Suppressor macrophage treated with lipopolysaccharide for 4 hours (primary cell): ENCODE measurements at places on chromosomes 12 and 14.
A peak's percentile ranks its signal among the peaks of the same experiment; 100 is the strongest.

DNA sequence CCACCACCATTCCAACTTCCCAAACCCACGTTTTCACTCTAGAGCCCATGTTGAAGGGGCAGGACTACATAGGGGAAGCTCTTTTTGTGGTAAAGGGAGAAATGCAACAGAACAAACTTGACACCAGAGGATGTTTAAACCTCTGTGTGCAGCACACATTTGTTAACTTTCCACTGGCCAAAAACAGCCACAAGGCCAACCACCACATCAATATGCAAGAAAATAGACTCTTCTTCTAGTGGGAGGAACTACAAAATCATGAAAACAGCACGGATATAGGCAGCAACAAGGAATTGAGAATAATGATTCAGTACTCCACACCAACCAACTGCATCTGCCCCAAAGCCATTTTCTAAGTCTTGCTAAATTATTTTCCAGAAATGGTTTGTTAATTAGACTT lies 66.3 kb upstream of the CEP83 start:
- DNase-seq = peak; percentile 7

DNA sequence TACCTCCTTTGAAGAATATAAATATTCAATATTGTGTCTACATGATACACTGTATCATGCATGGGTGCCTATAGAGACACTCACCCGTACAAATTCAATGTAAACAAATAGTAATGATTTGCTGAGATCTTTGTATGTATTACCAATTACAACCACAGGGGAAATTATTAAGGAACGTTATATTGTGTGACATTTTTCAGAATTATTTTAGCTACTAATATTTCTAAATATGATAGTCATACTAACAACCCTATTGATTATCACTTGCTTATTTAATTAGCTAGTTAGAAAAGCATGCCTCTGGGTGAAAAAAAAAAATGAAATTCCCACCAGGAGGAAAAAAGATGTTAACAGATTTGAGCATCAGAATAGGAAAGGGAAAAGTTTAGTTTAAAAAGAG lies 2.1 kb downstream of the SOX5 start:
- no peak for DNase-seq

- peak; percentile 61 for DNase-seq
Measured at GRCh38 chr12:13197526-13198143, 1.1 kb downstream of the EMP1 start.

DNA sequence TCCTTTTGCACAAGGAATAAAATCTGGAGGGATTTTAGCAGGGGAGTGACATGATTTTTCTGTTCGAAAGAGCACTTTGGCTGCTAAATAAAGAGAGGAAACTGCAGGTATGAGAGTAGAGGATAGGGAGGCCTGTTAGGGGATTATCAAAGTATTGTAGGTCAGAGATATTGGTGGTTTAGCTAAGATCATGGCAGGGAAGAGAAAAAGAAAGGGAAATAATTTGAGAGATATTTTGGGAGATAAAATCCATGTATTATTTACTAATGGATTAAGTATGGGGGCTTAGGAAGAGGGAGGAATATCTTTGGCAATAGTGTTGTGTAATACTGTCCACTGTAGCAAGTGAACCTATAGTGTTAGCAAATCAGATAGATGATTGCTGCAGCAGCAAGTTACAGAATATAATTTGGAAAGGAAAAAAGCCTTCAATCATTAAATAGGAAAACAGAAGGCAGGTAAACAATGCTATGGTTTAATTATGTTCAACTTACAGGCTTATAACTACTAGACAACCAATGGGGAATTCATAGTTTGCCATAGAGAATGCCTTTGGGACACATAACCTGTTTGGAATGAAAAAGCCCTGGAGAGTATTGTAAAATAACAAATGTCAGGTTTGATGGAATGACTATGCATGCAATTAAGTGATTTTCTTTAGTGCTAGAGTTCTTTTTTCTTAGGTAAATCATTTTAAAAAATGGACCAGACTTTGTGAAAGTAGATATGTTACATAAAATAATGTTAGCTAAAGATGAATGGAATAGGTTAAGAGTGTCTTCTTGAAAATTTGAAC lies 50.5 kb downstream of the ADIPOR2 start:
- no peak for DNase-seq

GRCh38 chr12:62998454-62998853 lies 63.5 kb upstream of the PPM1H start:
- DNase-seq = no peak

DNA sequence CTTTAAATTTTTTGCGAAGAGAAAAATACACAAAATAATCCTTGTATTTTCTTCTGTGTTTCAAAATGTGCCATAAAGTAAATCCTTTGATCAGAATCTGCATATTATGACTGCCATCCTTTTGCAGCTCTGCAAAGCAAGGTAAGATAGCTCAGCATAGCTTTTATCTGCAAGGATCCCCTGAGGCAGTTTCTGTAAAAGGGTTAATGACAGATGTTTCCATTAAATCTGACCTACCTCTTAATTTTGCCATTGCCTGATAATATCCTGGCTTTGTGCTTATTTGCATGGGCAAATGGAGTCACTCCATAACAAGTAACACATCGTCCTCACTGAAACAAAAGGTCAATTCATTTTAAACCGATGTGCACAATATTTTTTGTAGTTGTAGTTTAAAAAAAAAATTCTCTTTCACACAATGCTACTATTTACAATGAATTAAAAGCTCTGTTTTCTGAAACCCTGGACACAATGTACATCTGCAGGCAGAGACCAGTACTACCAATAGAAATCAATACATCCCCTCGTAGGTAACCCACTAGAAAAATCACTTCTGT lies 108.5 kb upstream of the SOX5 start:
- no peak for DNase-seq

DNA sequence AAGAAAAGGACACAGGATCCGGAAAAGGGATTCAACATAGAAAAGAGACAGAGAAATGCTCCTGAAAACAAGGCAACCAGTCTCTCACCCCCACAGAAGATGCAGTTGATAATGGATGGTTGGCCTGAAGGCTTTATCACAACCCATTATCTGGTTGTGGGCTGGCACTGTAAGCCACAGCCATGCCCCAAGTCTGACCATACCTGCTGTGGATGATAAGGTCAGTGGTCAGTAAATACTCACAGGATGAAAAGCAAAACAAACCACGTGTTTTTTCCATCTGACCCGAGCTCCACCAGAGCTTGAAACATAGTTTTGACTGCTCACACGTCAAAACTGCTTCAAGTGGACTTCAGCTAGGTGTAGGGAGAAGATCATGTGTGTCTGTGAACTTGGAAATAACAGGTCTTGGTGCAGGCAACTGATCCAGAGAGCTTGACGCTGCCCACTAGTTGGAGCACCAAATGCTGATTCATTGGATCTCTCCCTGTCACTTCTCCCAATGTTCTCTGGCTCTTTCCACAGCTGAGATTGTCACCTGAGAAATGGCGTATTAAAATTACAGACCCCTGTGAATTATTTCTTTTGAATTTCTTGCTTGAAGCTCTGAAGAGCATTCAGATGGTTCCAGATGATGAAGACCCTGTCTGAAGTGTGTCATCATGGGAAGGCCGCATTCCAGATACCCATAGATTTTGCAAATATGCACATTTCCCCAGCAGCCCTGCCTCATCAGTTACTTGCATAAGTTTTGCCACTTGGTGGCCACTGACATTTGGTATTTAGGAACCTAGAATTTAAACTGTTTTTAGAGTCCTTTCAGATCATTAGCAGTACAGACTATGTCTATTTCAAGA lies 8.5 kb downstream of the TMEM233 start:
- DNase-seq = no peak

DNA sequence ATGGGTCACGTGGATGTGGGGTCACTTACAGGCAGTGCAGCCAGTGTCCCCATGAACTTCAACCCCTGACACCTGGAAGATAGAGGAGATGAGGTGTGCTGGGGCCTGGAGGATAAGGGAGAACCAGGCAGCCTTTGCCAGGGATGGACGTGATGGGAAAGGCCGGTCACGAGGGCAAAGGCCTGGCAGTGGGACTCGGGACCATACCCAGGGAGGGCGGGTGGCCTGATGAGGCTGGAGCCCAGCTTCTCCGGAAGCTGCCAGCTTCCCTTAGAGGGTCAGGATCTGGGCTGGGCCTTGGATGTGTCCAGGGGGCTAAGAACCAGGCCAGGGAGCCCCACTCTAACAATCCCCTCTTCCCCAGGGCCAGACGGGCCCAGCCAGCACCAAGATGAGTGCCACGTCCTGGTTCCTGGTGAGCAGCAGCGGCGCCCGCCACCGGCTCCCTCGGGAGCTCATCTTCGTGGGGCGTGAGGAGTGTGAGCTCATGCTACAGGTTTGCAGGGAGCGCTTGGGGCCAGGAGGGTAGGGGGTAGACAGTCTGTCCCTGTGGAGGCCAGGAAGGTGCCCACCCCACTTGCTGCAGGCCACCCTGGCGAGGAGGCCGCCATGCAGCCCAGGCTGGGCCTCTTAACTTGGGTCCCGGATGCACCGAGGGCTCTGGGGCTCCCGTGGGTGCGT lies 3.1 kb downstream of the CEP170B start:
- no peak for DNase-seq

DNA sequence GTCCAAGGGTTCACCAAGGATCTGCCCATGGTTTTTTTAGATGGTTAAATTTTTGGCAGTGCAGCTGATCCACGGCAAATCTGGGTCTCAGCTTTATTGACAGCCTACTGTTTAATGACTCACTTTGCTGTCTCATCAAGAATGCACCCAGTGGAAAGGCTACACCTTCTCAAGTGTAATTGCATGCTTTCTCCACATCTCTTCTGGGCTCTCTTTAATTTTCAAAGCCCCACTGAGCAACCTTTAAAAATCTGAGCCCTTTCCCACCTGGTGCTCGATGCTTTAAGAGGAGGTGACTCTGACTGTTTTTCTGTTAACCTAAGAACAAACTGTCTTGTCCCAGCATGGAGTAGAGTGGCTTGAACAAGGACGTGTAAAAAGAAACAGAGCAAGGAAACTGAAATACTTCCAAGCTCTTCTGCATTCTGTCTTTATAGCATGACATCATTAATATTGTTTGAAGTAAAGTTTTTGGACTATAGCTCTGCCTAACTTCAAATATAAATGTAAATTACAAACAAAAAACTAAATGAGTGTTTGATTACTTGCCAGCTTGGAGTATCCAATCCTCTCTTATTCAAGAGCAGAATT lies 214.2 kb upstream of the KRR1 start:
- DNase-seq = no peak

GRCh38 chr12:57767876-57768275 lies 998 bp upstream of the CYP27B1 start:
- DNase-seq = no peak

GRCh38 chr12:59075141-59075540 lies 154.8 kb upstream of the LRIG3 start:
- DNase-seq = no peak

DNA sequence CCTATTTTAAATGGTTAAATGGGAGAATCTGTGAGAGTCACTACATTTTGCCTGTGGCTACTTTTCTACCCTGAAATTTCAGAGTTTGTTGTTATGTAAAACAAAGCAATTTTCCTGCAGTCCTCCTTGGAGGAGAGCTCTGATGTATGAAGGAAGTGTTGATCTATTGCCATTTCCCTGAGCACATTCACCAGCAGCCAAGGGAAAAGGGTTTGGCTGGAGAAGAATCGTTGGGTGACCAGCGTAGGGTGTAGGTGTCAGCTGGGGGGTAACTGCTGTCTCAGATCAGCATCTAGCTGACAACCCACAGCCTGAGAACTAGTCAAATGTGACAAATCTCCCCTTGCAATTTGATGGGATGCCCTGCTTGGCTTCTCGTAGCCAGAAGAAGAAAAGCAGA lies 230.5 kb downstream of the PDZRN4 start:
- DNase-seq = no peak

- DNase-seq = peak; percentile 43
Measured at GRCh38 chr12:25769082-25769945, 189.2 kb upstream of the RASSF8 start.

DNA sequence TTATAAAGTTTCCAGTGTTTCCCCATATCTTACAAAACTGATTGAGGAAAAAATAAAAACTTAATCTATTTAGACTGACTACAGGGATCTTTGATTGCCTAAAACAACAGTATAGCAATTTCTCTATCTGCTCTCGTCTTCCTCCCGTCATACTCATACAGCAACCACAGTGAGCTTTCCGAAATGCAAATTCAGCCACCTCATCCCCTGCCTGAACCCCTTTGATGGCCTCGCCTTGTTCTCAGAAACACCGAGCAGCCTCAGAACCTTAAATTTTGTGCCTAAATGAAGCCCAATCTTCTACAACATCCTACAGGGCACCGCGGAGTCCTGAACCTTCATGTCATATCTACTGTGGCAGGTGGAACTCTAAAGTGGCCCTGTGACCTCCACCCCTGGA lies 223.7 kb upstream of the TMEM132C start:
- no peak for DNase-seq

DNA sequence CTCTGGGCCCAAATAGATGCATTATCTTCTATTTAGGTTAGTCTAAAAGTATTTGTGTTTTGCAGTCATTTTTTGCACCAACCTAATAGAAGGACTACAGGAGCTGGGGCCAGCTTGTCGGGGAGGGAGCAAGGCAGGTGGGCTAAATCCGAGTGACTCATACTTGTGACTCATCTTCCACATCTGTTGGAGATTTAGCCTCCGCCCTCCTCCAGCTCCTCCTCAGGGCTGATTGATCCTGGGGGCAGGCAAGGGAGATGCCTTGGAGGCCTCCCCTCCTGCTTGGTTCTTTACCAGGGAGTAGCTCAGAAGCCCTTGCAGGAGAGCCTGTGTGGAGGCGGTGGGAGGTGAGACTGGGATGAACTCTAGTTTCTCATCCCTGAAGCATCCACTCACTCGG lies 27.9 kb downstream of the RHOF start:
- no peak for DNase-seq

DNA sequence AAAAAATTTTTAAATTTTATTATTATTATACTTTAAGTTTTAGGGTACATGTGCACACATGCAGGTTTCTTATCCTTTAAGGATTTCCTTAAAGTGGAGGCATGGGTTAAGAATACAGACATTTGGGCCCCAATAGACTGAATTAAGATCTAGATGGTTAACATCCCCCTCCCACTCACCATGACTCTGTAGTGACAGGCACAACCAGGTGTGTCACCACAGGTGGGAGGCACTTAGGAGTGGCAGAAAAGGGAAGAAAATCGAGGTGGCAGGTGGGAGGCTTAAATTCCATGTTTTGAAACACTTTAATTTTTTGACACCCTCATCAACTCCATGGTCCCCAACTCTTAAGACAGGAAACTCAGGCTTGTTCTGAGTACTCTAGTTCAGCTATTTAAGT lies 37.6 kb upstream of the GRIP1 start:
- DNase-seq = no peak

DNA sequence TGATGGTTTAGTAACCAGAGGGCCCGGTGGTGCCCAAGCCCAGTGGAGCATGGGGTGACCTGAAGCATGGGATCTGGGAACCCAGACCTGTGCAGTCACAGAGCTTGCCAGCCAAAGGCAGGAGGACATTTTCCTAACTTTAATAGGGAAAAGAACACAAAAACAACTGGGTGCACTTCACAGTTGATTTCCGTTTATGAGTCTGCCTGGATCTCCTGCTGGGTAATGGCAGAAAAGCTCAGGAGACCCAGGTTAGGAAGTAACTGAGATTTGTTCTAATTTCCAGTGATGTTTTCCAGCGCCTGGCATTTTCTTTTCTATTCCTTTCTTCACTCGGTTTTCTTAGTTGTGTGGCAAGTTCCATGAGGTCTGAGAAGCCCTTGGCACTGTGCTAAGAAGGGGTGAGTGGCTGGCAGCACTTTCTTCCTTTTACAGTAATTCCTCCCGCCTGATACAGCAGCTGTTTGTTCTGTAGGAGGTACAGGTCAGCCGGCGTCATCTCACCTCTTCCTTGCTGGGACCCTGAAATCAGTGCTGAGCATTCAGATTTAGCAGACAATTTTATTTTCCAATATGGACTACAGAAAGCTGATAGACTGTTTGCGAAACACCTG lies 5.1 kb downstream of the CACNA1C start:
- no peak for DNase-seq
